Right ventricle myocardium inferior (tissue), 1 donor: ENCODE measurements at places on chromosomes 11 and 22. TPM values are rescaled to one million over a fixed set of nuclear protein-coding genes. Genes with fewer than 3 reads are reported as not detected.

GRCh38 chr22:46043339-46043738, 66.4 kb upstream of the WNT7B start:
- DNase-seq, result no peak

DNA sequence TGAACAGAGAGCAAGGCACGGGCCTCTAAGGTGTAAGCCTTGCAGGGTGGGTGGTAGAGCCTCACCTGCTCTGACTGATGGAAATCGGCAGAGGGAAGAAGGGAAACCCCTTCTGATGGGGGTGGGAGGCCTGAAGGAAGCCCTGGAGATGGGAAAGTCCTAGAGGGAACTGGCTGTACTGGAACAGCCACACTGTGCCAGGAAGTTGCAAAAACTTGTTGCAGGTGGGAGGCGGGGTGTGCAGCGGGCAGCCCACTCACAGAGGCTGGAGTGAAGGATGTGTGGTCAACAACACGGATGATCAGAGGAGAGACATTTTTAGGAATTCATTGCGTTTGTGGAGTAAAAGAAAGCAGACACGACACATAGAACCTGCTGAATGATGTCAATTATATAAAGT, 91.3 kb downstream of the ZC3H12C start:
- DNase-seq, result no peak

- no peak for DNase-seq
These were observed 101.7 kb upstream of the CSNK2A3 start for GRCh38 chr11:11454671-11455223.

DNA sequence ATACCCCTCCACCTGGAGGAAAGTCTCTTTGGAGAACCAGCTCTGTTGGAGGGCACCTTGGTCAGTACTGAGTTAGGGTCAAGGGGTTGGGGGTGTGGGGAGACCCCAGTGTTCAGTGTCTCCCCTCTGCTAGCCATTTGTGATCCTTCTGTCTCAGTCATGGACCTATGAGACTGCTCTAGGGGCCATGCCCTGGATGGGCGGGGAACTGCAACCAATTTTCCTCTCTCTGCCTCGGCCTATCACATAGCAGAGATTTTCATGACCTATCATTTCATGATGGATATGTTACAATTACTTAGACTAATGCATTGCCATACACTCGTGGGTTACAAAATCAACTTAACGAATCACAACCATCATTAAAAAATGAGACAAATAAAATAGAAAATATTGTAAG, 7.4 kb downstream of the OTOG start:
- DNase-seq, result no peak

The FOSL1 gene
- 0.27 TPM for total RNA-seq

The SAA1 gene
- total RNA-seq, result 7.8 TPM

DNA sequence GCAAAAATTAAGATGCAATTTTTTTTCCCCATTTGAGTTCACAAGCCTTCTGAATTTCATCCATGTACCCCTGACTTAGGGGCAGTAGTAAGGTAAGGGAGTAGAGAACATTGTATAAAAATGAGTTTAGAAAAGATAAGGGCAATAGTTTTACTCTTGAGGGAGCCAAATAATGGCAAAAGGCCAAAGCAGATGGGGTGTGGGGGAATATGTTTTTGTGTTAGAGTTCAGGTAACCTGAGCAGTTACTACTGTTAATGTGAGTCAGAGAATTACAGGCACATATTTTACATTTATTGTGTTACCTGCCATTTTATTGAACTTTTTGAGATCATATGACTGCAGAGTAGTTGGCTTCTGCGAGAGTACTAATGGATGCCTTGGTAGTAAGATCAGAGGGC, 3.1 kb downstream of the EED start:
- DNase-seq, result no peak

- peak; percentile 60 for DNase-seq
These were observed 35.7 kb upstream of the SUSD2 start for GRCh38 chr22:24145446-24146193.

The OR10A2 gene
- total RNA-seq, result not detected

- no peak for DNase-seq
These were observed 35.0 kb upstream of the TPBGL start for GRCh38 chr11:75205564-75206020.

DNA sequence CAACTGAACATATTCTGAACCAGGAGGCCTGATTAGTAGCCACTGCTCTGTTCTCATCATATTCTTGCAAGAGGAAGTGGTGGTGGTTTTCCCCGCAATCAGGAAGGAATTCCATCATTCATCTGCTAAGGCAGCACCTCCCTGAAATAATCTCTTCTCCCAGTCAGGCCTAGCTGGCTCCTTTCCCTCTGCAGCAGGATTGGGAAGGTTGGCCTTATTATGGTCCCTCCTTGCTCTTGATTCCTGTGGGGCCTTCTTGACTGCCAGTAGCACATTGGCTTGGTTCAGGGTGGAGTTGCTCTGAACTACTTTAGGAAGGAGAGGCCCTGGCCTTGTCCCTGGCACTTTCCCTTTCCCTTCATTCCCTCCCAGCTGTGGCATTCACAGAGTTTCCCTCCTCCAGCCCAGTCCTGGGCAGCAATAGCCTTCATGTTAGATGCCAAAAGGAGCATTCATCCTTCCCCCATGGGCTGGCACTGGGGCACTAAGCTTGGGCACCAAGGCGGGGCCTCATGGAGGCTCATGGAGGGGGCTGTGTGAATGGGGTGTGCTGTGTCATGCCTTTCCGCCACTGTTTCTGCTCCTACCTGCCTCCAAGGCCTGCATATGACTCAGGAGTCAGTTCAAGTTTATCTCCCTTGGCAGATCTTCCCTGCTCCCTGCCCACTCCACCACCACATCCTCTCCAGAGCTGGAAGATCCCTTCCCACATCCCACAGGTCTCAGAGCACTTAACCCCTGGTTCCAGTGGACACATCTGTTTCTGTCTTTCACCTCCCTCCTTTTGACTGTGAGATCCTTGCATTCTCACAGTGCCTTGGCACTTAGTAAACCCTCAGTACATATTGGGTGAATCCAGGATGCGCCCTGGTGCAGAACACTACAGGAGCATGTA, 27.6 kb upstream of the CD44 start:
- no peak for DNase-seq

The VSIG10L2 gene
- 0.30 TPM for total RNA-seq

The SCGB1D2 gene
- 4.0 TPM for total RNA-seq

The UVRAG gene
- total RNA-seq, result 15.1 TPM

GRCh38 chr11:115378557-115378956, 125.7 kb downstream of the CADM1 start:
- no peak for DNase-seq

- no peak for DNase-seq
These were observed 16.8 kb downstream of the CRY2 start for GRCh38 chr11:45864041-45864440.

The PYGM gene
- total RNA-seq, result 179 TPM

- DNase-seq, result no peak
These were observed 42.4 kb upstream of the GLYAT start for GRCh38 chr11:58774164-58774593.

The TUBA8 gene
- total RNA-seq, result 243 TPM

- no peak for DNase-seq
These were observed 44.6 kb upstream of the RIC3 start for GRCh38 chr11:8213376-8213775.

The SEC14L6 gene
- 0.05 TPM for total RNA-seq

- DNase-seq, result no peak
These were observed 140.2 kb downstream of the DDX10 start for GRCh38 chr11:108805030-108805429.

DNA sequence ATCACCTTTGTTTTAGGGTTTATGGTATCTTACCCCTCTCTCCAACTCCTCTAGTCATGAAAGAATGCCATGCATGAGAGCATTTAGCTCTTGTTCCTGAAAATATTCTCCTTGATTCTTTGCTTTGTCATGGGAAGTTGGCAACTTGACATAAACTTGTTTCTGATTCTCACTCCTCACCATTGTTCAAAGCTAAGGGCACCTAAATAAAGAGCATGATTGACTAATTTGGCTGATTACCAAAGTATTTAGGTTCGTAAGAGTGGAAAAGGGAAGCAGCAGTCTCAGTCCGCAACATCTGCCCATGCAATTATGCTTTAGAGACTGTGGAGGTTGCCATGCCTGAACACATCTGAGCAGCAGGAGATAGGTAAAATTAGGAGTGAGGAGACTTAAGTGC, 26.4 kb downstream of the OR52K1 start:
- no peak for DNase-seq

DNA sequence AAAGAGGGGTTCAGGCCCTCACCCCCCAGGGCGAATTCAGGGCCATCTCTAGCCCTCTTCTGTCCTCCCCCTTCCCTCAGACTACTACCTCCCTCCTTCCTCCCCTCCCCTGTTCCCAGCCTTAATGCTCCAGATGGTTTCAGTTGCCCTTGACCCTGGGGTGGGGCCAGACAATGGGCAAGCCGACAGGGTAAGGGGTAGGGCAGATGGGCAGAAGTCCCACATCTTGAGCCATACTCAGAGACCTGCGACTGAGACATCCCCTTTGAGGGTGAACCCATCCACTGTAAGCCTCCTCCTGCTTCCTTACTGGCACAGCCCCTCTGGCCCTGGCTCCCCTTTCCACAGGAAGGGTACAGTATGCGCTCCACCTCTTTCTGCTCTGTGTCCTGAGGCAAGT, 1.9 kb downstream of the RHBDD3 start:
- DNase-seq, result peak; percentile 64

The MN1 gene
- total RNA-seq, result 5.3 TPM

The OR51B4 gene
- total RNA-seq, result not detected

DNA sequence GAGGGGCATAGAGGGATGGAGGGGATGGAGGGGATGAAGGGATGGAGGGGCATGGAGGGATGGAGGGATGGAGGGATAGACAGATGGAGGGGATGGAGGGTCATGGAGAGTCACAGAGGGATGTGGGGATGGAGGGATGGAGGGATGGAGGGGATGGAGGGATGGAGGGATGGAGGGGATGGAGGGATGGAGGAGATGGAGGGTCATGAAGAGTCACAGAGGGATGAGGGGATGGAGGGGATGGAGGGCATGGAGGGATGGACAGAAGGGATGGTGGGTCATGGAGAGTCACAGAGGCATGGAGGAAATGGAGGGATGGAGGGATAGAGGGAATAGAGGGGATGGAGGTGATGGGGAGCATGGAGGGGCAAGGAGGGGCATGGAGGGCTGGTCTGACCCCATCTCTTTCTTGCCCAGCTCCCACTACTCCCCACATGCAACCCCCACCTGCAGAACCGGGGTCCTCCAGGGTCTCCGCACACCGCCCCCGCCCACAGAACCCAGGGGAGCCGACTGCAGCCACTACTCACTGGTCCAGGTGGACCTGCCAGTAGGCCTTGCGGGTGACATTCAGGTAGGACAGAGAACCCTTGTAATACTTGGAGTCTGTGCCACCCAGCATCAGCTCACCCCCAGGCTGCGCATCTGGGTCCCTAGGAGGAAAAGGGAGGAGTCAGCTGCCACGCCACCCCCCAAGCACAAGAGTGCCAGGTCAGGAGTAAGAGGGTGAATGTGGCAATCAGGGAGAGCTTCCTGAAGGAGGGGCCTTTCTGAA, 4.2 kb upstream of the IFITM10 start:
- no peak for DNase-seq

DNA sequence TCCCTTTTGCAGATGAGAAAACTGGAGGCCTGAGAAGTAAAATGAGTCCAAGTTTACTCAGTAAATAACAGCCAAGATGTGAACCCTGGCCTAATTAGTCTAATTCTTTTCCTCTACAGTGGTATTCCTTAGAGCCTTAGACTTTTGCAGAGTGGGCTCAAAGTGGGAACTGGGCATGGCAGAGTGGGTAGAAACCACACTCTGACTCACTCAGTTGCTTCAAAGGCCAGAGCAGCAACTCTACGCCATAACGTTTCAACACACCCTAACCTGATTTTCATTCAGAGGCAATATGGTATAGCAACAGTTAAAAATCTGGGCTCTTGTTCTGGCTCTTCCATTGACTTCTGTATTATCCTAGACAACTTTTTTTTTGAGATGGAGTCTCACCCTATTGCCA, 2.8 kb downstream of the THRSP start:
- no peak for DNase-seq

GRCh38 chr22:26127556-26127955, 41.7 kb upstream of the SEZ6L start:
- DNase-seq, result no peak

DNA sequence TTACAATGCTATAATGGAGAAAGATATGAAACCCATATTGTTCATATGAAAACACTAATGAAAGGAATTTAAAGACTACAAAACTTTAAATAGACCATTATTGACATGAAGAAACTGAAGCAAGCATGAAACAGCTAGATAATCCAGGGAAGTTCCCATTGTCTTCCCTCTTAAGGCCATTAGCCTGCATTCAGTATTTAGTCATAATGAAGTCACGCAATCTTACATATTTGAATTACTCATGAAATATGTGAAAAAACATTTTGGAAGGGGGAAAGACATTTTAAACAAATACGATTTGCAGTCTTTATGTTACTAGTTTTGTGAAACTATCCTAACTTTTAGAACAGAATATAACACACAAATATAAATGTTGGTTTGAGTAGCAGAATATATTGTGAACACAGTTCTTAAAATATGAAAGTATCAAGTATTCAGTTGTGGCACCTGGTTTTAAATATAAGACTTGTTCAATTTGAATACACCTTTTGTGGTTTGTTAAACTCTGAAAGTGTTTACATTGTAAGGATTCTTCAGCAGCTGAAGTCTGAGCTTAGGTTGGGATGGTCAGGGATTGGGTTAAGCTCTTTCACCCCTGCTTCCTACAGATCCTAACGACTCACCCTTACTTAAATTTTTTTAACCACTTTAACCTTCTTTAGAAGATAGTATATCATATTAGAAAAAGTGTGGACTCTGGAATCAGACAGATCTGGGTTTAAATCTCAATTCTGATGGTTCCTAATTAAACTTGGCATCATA, 500.3 kb upstream of the TENM4 start:
- DNase-seq, result no peak

The BTG4 gene
- not detected for total RNA-seq

- no peak for DNase-seq
These were observed 13.6 kb downstream of the ZC3H12C start for GRCh38 chr11:110106713-110107274.

- no peak for DNase-seq
These were observed 31.8 kb downstream of the ETS1 start for GRCh38 chr11:128555606-128556005.

The SUN2 gene
- total RNA-seq, result 126 TPM

- DNase-seq, result peak; percentile 62
These were observed 77.0 kb downstream of the MAML2 start for GRCh38 chr11:96265972-96266371.

The CRYBA4 gene
- total RNA-seq, result not detected
